Fibroblast of skin of left quadriceps (primary cell): ENCODE measurements at places on chromosomes 7 and 10.

DNA sequence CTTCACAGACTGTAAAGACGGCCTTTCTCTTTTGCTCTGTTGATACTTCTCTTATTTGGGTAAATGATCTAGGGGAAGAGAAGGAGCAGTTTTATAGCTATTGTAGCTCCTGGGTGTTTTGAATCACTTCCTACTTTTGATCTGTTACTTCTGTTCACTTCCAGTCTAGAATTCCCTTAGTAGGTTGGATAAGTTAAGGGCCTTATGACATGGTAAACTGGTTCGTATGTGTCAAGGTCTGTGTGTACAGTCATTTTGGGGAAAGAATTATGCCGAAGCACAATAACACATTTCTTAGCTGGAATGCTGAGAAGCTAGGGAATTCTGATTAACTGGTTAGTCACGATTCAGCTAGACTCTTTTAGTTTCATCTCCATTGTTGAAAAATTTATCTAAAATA is 8.1 kb downstream of the DENND10 start:
- DNase-seq = no peak

GRCh38 chr7:29120955-29121354 is 25.4 kb downstream of the CPVL start:
- DNase-seq = no peak

DNA sequence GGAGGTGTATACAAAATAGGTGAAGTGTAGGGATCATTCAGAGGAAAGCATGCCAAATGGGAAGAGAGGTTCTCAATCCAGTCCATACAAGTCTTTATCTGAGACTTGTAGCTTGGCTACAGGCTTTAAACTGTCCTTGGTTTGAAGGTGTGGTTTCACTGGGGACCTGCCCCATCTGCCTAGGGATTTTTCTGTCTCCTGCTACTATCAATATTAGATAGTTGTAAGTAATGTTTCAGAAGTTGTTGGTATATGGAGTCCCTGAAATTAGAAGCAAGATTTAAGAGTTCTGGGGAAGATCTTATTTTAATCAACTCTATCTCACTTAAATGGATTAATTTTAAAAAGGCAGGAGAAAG is 100.9 kb downstream of the ANKRD7 start:
- no peak for DNase-seq

DNA sequence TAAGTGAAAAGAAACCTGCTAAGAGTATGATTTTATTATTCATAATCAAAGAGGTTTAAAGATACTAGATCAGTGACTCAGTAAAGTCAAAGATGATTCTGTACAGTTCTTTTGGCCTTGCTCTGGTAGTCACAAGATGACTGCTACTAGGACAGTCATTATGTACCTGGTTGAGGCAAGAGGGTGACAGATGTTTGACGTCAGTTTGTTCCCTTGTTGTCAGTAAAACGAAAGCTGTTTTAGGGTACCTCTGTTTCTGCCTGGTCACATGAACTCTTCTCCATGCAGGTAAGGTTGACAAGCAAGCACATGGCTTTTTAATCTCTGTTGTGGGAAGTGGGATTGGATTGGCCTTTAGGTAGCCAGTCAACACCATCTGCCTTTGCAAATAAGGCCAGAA is 308.0 kb downstream of the EXOC4 start:
- DNase-seq = no peak
